Fibroblast of skin of right biceps (primary cell): ENCODE measurements at places on chromosomes 2 and 18.

- peak; percentile 70 for DNase-seq
Observed at GRCh38 chr2:108324531-108325255, 36.0 kb downstream of the SULT1C2 start.

GRCh38 chr2:171416009-171416926 is 17.5 kb downstream of the METTL8 start:
- DNase-seq = peak; percentile 91

- DNase-seq = no peak
Observed at GRCh38 chr2:240121675-240122074, 14.4 kb downstream of the COPS9 start.

DNA sequence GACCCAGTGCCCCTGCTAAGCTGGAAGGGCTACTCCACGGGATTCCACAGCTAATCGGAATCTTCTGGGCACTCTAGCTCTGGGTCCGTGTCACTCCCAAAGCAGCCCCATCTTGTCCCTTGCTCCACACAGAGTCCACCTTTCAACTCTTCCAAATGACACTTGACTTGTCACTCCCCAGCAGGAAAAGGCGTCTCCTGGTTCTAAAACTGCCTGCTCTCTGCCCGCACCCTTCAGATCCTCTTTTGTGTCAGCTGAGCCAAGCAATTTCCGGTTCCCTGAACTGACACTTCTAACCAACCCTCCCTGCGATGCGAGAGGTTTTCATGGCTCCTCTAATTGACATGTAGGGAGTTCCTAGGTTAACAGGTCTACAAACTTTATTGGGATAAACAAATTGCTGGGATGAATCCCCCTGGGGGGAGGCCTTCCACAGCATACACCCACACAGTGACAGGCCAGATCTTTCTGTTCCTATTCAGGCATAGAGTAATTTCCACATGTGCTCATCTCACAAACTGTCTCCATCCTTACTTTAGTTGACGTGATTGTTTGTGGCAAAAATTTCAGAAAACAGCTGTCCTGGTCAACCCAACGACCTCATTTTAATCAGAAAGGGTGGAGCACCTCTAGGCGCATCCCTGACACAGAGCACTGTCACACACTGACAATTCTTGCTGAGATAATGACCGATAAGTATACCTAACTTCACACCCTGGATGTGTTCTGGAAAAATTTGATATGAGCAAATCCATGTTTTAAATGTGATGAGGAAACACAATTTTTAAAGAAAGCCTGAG is 104.9 kb downstream of the RBMS1 start:
- peak; percentile 40 for DNase-seq

GRCh38 chr2:207770602-207771404 is 1.1 kb upstream of the FZD5 start:
- DNase-seq = peak; percentile 30

DNA sequence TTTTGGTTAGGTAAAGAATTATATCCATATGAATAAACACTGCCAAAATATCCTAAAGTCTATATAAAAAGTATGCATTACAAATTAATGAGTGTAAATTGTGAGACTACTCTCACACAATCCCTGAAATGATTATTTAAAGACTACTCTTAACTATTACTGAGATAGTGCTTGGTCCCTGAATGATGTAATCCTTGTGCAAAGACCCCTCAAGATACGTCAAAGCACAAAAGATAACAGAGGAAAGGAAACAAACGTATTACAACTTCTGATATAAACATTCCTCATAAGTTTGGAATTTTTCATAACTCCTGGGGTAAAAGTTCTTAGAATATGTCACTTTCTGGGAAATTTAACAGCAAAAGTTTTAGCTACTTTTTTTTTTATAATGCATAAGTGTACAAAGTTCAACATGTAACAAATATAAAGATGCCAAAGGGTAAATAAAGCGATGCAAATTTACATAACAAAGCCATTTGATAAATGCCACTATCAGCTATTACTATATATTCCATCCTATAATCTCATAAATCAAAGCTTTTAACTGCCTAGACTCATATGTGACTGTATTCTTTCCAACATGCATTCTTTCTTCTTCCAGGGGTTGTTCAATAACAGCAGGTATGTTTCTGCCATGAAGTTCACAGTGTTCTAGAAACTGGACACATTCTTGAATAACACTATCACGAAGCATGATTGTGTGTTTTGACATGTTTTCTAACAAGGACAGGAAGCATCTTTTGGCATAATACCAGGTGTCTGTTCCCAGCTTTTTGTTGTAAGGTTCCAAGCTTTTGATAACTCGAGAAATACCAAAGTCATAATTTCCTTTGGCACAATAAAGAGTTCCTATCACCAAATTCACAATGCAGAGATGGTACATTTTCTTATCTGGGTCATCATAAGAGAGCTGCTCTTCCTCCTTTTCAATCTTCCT is 158.0 kb downstream of the AGPS start:
- DNase-seq = peak; percentile 45

GRCh38 chr18:22088029-22088428 is 81.4 kb upstream of the GATA6 start:
- no peak for DNase-seq

GRCh38 chr18:59967878-59968277 is 68.1 kb downstream of the PMAIP1 start:
- no peak for DNase-seq

GRCh38 chr2:95074663-95075439 is 46.8 kb downstream of the MRPS5 start:
- no peak for DNase-seq

- peak; percentile 97 for DNase-seq
Observed at GRCh38 chr18:59748628-59749360, 51.6 kb upstream of the CCBE1 start.

- DNase-seq = peak; percentile 87
Observed at GRCh38 chr18:36711813-36712444, 116.9 kb downstream of the TPGS2 start.

- DNase-seq = peak; percentile 36
Observed at GRCh38 chr2:99420031-99420430, 69.8 kb downstream of the REV1 start.

- DNase-seq = no peak
Observed at GRCh38 chr2:126672980-126673605, 17.1 kb downstream of the GYPC start.

DNA sequence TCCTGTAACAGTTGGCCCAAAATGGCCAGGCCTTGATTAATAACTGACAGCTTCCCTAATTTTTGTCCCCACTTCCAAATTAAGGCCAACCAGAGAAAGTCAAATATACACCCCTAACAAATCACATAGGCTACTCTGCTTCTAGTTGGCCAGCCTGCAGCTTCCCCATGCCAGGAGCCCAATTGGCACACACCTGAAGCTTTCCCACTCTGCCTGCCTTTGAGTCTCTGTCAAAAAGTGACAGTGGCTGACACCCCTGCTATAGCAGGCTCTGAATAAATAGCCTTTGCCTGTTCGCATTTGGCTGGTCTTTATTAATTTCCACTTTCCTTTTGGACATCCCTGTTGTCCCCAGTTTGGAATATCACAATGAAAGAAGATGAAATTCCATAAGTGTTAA is 256.6 kb upstream of the NCKAP5 start:
- DNase-seq = no peak

GRCh38 chr2:38797953-38798352 is 19.9 kb downstream of the GEMIN6 start:
- no peak for DNase-seq

- DNase-seq = no peak
Observed at GRCh38 chr2:191103774-191104173, 47.0 kb downstream of the STAT4 start.

DNA sequence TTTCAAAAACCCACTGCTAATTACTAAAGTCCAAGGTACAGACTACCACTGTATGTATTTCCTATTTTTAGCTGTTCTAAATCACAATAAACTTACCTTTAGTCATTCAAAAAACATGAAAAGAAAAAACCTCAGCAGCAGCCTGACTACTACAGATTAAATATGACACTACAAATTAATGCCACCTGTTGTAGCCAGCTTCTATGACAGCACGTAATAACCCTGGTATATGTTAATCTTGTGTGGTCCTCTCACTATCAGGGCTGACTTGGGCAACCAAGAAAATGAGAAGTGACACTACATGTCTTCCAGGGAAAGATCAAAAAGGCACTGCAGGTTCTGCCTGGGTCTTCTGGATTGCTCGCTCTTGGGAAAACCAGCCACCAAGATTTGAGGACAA is 90.6 kb upstream of the FAM124B start:
- peak; percentile 30 for DNase-seq
